Lower leg skin (tissue), 4 donors: ENCODE measurements at places on chromosomes 7 and 10. TPM values are rescaled to one million over a fixed set of nuclear protein-coding genes. Genes with fewer than 3 reads are reported as not detected.

DNA sequence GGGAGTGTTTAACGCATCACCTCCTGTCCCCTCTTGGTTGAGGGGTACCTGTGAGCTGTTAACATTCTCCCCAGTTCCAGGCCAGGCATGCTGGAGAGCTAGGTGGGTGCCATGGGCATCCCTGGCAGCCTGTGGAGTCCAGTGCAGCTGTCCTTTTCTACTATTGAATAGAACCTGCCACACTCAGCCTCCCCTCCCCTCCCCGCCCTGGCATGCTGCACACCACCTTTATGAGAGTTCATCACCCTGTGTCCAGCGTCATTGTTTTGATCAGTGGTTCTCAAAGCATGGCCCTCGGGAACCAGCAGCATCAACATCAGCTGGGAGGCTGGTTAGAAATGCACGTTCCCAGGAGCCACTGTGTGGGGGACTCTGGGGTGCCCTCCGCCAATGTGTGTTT is 157.3 kb upstream of the PRR15 start:
- DNase-seq = no peak

DNA sequence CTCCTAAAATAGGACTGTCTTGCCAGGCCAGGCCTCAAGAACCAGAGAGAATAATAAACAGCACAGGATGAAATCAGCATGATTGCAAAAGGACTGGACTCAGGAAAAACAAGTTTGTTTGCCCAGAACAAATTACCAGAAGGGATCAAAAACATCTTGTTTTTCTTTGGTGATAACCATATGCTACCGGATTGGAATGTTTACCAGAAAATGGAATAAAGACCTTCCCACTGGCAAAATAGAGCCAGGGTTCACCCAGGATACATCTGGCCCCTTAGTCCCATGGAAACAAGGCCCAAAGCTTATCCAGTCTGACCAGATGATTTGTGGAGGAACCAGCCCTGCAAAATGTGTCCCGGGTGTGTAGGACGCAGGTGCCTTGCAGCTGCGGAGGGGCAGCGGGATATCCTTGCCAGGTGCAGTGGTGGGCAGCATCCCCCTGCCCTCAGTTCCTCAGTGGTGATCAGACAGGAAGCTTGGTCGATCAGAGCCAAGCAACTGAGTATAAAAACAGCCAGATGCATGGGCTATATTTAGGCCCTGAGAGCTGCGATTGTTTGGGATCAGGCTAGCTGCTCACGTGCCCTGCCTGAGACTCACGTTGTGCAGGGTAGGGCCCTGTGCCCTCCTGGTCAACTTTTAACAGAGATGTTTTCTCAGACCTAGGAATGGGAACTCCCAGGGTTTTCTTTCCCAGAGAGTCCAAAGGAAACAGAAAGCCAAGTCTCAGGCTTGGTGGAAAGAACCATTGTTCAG is 4.6 kb upstream of the ZNF22 start:
- DNase-seq = peak; percentile 73

DNA sequence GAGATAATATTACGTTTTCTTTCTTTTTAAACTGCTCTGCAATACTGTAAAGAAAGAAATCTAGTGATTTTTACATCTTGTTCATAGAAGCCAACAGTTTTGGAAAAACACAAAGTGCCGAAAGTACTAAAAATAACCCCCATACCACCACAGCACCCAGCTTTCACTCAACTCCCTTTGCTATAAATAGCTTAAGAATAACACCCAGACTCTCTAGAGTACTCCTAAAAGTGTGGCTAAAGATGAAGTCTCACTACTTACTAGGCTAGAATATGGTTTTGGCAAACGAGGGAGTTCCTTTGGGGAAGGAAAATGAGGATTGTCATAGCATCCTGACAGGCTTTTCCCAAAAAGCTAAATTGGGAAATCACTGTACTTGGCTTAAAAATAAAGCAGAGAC is 151.8 kb upstream of the ANK3 start:
- DNase-seq = no peak

GRCh38 chr7:76244781-76245391 is 43.2 kb downstream of the SRRM3 start:
- no peak for DNase-seq

GRCh38 chr7:29234438-29234837 is 39.9 kb downstream of the CHN2 start:
- DNase-seq = no peak

DNA sequence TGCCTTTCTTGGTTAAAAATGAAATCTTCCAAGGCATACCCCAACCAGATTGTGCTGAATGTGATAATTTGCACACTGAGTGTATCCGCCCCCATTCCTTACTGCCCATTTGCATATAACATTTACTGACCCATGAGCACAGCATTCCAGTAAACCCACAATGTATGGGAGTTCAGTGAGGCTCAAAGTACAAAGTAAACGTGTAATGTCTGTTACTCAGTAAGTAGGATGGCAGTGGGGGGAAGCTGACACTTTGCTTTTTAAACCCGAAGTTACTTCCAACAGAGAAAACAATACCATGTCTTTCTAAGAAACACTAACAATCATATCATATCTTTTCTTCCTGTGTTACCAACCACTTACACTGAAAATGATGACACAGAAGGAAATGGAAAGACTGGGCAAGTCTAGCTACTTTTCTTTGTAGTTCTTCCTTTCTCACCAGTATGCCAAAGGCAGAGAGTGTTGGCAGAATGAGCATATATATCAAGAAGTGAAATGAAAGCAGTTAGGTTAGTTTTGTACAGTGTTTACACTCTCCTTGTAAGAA is 27.1 kb upstream of the SOSTDC1 start:
- no peak for DNase-seq

DNA sequence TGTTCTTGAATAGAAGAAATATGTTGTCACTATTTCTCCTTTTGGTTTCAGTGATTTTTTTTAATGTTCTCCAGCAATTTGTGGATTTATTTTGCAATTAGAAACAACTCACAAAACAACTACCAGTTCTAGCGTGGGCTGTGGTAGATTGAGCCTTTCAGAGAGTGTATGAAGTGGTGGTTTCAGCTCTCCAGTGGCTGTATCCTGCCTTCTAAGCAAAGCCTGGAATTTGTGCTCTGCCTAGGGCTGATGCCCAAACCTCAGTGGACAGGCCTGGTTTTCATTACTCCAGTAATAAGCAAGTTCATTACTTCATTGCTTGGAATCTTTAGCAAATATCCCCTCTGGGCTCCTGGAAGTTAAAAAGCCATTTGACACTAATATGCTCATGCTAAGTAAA is 35.9 kb downstream of the APBB1IP start:
- peak; percentile 34 for DNase-seq

GIMAP6 gene
- 6.2 TPM for total RNA-seq

OSBPL3 gene
- total RNA-seq = 40.3 TPM

RBP3 gene
- total RNA-seq = not detected

RASA4B gene
- total RNA-seq = 21.6 TPM
